ENCODE measurements at places on chromosomes 5 and 9.

- no peak for DNase-seq
These were observed 39.5 kb downstream of the NTRK2 start for GRCh38 chr9:84709056-84709455.

- no peak for DNase-seq
These were observed 163.2 kb downstream of the LPAR1 start for GRCh38 chr9:110874963-110875674.

DNA sequence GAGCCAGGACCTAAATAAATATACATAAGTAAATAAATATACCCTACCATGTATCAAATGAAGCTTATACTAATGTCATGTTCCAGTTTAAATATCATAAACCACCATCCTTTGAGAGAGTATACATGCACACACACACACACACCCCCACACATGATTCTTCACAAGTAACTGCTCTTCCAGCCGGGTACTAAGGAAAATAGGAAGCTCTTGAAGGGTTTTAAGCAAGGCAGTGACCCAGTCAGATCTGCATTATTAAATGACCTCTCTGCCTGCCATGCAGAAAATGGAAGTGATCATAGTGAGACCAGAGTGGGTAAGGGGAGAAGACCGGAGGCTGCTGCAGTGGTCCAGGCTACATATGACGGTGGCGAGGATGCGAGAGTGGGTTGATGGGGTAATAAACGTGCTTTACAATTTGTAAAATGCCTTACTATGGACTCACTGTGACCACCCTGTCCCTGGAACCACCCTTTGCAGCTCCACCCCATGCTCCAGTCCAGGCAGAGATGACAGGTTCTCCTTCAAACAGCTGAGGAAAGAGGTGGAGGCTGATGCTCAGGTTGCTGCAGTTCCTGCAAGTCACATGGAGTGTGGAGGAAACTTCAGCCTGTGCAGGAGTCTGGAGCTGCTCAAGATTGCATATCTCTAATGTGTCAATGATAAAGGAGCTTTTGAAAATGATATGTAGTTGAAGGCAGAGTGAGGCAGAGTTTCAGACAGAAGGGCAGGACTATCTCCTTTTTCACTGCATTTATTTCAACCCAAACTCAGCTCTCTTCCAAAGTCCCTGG is 38.8 kb upstream of the NDFIP1 start:
- DNase-seq: no peak

DNA sequence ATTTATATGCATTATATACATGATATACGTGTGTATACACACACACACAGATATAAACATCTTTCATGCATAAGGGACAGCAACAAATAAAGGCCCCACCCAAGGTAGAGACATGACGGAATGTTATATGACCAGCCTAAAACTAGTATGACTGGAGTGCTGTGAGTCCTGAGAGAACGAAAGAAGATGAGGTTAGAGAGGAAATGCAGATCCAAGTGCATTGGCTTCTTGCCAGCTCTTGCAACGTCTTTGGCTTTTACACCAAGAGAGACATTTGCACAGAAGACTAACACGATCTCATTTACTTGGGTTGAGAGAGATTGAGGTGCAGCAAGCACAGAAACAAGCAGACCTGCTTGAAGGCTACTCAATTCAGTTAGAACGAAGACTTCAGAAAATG is 23.0 kb downstream of the CDH10 start:
- no peak for DNase-seq

- DNase-seq: no peak
These were observed 1640.3 kb upstream of the C9orf72 start for GRCh38 chr9:29213417-29214153.

DNA sequence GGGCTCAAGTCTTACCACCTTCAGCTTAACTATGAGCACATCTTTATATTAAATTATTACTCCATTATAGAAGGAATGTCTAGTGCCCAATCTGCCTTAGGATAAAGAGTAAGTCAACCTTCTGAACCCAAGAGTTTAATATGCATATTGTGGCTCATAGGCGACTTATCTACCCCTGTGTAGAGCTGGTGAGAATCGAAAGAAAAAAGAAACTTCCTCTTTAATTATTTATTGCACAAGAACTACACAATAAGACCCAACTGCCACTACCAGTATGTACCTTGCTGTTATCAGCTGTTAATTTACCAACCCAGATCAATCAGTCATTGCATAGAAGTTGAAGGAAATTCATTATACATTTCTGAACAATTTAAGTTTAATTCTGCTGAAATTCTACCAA is 329.1 kb upstream of the SLC24A2 start:
- no peak for DNase-seq

DNA sequence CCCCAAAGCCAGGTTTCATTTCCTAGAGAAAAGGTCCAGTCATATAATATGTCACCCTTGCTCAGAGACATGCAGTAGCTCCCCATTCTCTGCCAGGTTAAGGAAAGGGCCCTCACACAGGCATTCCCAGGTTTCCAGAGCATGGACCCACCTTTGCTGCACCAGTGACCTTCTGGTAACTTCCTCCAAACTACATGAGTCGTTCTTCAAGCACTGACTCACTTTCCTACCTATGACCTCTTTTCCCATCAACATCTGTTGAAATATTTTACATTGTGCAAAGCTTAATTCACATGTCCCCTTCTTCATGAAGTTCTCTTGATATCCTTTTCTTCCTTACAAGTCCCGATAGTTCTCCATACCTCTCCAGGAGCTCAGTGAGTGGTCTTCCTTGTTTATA is 25.9 kb downstream of the SH3TC2 start:
- DNase-seq: no peak

- no peak for DNase-seq
These were observed 796 bp upstream of the TPRN start for GRCh38 chr9:137201205-137201868.

DNA sequence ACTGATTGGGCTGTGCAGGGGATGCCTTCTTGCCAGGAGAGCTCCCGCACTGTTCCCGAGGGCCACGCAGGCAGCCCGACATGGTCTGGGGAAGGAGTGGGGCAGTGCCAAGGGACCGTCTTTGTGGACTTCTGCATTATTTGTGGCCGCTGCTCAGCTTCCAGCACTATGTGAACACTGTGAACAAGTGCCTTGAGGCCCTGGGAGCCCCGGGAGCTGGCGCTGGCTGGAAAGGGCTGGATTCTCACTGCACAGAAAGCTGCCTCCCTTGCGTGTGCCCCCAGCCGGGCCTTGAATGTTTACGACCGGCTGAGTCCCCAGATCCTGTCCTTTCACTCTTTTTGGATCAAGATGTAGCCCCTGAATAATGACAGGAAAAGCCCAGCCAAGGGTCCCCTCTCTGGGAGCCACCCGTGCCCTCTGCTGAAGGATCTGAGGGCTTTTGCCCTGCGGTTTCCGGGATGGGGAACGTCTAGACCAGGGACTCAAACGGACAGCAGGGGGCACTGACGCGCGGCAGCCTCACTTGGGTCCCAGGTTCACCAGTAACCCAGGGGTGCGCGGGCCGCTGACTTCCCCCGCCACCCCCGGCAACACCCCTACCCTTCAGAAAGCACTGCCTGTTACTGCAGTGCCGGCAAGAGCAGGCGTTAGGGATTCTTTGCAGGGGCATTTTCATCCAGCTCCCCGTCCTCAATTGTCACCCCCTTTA is 98.9 kb upstream of the FCN2 start:
- no peak for DNase-seq

DNA sequence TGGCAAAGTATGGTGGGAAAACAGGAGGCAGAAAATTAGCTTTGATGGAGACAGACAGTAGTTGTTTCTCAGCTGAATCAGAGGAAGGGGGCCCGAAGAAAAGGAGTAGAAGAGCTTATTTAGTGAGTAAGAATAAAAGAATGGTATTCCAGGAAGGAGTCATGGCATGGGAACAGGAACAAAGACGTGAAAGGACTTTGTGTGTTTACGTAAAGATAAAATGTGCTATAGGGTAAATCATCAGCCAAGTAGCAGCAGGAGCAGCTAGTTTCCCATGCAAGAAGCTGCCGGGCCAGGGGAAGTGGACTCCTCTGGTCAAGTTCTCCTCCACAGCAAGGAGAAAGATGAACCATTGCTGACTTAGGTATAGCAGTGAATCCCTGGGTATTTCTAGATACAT is 454.5 kb downstream of the HINT1 start:
- DNase-seq: no peak

Data from stimulated activated CD8-positive, alpha-beta memory T cell treated with anti-CD3 and anti-CD28 coated beads, Interleukin-12 subunit alpha, Interleukin-12 subunit beta, amount 100 ng/mL, for 4 hours (primary cell).